Renal pelvis (tissue), 12 donors: ENCODE measurements at places on chromosomes 2 and 18. TPM values are rescaled to one million over a fixed set of nuclear protein-coding genes. Genes with fewer than 3 reads are reported as not detected.

SRD5A2 gene
- polyA plus RNA-seq: 0.06 TPM

SLC14A1 gene
- polyA plus RNA-seq: 1.8 TPM

DSC2 gene
- 47.5 TPM for polyA plus RNA-seq

MEX3C gene
- polyA plus RNA-seq: 72.0 TPM

MYO3B gene
- 6.7 TPM for polyA plus RNA-seq

CD207 gene
- polyA plus RNA-seq: not detected

IL37 gene
- polyA plus RNA-seq: not detected

SDC1 gene
- 28.3 TPM for polyA plus RNA-seq

DNAH6 gene
- 2.0 TPM for polyA plus RNA-seq

CYP1B1 gene
- 64.7 TPM for polyA plus RNA-seq

SLC38A11 gene
- polyA plus RNA-seq: 5.3 TPM
